Urinary bladder (tissue), 4 donors: ENCODE measurements at places on chromosomes 11 and 22.

- DNase-seq = no peak
These were observed 7.2 kb downstream of the LTO1 start for GRCh38 chr11:69667619-69668604.

GRCh38 chr11:75281469-75282095 is 41.0 kb downstream of the TPBGL start:
- no peak for DNase-seq

DNA sequence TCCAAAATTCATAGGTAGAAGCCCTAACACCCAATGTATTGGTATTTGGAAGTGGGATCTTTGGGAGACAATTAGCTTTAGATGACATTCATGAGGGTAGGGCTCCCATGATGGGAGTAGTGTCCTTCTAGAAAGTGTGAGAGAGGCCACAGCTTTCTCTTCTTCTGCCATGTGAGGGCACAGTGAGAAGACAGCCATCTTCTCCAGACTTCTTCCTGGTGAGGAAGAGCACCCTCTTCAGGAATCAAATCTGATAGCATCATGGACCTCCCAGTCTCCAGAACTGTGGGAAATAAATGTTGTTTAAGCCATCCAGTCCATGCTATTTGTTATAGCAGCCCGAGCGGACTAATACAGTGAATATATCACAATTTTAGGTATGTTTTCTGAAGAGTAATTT is 96.9 kb downstream of the CNTN5 start:
- no peak for DNase-seq

DNA sequence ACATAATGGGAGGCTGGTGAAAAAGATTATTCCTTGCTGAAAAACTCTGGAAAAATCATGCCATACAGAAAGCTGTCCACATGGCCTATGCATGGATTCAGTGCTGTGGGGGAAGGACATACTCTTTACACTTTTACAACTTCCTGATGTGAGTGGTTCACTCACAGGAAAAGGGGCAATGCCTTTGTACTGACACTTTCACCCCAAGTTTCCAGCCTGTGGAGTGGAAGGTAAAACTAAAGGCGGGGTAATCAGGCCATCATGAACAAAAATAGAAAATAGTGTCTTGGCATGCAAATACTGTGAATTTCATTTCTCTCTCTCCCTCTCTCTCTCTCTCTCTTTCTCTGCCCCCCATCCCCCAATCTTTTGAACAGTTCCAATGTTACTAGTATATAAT is 281.8 kb downstream of the ETS1 start:
- DNase-seq = no peak

- DNase-seq = no peak
These were observed 2.3 kb downstream of the CCDC85B start for GRCh38 chr11:65892661-65893317.

DNA sequence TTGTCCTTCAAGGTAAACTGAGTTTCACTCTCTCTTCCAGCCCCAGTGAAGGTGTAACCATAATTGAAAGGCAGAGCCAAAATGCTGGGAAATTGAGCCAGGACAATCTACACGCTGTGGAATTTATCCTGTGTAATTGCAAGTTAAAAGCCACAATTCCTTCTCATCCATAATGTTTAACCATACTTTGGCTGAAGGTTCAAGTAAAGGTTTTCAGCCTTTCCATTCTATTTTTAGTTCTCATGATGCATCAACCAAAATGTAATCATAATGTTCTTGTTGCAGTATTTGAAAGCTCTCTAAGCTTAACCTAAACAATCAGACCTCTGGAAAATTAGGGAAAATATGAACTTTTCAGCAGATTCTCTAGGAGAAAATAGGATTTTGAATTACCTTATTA is 14.0 kb upstream of the ARHGAP42 start:
- DNase-seq = no peak

DNA sequence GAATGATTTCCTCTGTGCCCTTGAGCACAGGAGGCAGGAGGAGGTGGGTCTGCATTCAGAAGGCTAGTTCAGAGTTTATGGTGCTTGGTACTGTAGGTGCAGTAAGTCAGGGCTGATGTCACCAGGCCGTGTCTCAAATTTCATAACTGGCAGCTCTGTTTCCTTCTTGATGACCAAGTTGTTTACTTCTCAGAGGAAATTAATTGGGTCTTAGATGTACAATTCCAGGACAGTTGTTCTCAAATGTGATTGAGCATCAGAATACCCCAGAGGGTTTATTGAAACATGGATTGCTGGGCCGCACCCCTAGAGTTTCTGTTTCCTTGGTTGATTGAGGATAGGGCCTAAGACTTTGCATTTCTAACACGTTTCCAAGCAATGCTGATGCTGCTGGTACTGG is 6.2 kb downstream of the AMOTL1 start:
- no peak for DNase-seq

- no peak for DNase-seq
These were observed 97.5 kb downstream of the TSPAN18 start for GRCh38 chr11:44824300-44824704.

GRCh38 chr11:118699506-118700220 is 20.2 kb upstream of the TREH start:
- DNase-seq = no peak

DNA sequence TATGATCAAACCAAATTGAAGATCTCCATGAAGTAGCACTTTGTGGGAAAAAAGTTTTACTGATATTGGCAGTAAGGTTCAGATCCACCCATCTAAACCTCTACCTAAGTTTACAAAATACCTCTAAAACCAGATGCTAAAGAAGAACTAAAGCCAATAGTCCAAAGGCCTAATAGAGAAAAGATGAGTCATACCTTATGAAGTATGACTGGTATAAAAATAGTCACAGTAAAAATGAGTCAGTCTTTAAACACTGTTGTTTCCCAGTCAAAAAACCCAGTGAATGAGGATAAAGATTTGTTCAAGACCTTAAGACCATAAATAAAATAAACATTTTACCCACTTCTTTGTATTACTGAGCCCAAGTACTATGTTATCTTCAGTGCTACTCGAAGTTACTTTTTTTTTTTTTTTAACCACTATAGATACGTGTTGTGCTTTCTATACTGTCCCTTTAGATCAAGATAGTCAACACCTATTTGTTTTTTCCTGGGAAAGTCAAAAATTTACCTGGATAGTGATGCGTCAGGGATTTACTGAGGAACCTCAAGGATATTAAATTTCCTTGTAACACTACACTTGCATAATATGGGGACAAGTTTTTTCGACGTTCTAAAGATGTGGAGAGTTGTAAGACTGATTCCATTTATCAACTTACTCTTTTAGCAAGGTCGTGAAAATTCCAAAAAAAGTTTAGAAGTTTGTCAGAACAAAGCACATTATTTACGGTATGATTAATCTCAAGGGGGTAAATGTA is 87.3 kb downstream of the CCDC73 start:
- no peak for DNase-seq

- no peak for DNase-seq
These were observed 91.3 kb upstream of the KCNQ1OT1 start for GRCh38 chr11:2791139-2791520.

- DNase-seq = no peak
These were observed 14.6 kb downstream of the CELSR1 start for GRCh38 chr22:46522797-46523196.

GRCh38 chr11:134260503-134260902 is 7.1 kb downstream of the ACAD8 start:
- DNase-seq = no peak

DNA sequence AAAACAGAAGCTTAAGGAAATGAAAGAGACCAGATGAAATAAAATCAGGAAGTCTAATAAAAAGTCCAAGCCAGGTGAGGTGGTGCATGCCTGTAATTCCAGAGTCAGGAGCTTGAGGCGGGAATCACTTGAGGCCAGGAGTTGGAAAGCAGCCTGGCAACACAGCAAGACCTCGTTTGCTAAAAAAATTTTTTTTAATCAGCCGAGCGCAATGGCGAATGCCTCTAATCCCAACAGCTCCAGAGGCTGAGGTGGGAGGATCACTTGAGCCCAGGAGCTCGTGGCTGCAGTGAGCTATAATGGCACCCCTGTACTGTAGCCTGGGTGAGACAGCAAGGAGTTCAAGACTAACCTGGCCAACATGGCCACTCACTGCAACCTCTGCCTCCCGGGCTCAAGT is 8.0 kb downstream of the RAB6A start:
- DNase-seq = no peak

- DNase-seq = no peak
These were observed 24.9 kb downstream of the CD44 start for GRCh38 chr11:35163702-35164496.

DNA sequence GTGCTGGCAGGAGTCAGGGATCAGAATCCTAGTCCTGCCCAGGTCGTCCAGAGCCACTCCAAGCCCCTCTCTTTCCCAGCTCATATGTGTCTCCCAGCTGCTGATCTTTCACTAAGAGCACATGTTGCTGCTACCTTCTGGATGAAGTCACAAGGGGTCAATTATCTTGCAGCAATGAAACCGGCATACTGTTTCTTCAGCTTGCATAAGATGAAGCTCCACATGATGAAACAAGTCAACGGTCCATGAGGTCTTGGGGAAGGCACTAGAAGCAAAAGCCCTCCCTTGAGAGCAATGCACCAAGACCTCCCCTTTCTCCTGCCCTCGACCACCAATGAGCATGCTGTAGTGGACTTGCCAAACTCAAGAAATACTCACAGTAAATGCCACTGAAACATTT is 148.9 kb downstream of the TENM4 start:
- no peak for DNase-seq

- DNase-seq = no peak
These were observed 185.5 kb downstream of the CTTN start for GRCh38 chr11:70583781-70584218.

DNA sequence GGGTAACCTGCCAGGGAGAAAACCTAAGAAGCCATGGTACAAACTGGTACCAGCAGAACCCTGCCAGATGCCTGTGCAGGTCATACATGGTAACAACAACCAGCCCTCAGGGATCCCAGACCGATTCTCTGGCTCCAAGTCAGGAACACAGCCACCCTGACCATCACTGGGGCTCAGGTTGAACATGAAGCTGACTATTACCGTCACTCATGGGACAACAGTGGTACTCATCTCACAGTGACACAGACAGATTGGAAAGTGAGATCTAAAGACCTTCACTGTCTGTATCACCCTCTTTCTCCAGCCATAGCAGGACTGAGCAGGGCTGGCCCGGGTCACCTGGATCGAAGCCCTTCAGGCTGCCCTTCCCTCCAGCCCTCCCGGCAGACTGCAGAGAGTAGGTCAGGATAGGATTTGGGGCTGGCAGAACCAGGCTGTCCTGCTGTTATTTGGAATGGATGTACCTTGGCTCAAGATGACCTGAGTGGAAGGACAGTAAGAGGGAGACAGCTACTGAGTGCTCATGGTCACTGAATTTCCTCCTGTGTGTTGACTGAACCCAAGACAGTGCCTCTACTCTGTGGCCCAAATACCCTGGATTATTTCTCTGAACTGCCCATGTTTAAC is 94.7 kb downstream of the GGTLC2 start:
- DNase-seq = no peak

DNA sequence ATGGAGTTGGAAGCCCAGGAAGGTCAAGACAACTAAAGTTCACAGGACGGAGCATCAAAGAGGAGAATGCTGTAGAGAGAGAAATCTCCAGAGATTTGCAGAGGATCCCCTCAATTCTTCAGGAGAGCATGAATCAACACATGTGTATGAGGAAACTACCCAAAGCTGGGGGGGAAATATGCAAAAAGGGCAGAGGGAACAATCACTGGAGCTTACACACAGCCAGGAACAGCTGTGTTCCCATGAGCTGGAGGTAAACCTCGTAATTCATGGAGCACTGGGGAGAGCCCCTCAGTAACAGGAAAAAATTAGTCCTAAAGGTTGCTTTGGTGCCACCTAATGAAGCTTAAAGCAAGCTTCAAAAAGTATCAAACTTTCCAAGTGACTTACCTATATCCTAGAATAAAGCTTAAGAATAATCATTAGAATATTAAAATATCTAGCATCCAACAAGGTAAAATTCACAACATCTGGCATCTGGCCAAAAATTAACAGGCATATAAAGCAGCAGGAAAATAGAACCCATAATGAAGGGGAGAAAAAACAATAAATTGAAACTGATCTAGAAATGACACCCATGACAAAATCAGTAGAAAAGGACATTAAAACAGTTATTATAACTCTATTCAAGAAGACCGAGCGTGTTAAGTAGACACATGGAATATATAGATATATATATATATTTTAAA is 134.2 kb downstream of the STK33 start:
- no peak for DNase-seq

DNA sequence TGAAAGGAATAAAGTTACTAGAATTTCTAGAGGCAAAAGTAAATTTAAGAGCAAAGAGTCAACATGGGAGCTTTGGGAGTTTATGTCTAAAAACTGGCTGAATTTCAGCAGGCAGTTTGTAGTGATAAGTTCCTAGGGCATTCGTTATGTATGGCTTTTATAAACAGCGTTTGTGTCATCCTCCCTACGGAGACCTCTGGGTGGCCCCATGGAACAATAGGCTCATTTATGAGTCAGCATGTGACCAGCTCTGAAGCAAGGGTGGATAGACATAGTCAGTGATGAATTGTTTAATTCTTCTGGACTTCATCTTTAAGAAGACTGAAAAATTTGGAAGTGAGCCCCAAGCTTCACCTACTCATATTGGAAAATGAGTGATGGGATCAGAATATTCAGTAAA is 37.1 kb downstream of the SVIP start:
- no peak for DNase-seq

DNA sequence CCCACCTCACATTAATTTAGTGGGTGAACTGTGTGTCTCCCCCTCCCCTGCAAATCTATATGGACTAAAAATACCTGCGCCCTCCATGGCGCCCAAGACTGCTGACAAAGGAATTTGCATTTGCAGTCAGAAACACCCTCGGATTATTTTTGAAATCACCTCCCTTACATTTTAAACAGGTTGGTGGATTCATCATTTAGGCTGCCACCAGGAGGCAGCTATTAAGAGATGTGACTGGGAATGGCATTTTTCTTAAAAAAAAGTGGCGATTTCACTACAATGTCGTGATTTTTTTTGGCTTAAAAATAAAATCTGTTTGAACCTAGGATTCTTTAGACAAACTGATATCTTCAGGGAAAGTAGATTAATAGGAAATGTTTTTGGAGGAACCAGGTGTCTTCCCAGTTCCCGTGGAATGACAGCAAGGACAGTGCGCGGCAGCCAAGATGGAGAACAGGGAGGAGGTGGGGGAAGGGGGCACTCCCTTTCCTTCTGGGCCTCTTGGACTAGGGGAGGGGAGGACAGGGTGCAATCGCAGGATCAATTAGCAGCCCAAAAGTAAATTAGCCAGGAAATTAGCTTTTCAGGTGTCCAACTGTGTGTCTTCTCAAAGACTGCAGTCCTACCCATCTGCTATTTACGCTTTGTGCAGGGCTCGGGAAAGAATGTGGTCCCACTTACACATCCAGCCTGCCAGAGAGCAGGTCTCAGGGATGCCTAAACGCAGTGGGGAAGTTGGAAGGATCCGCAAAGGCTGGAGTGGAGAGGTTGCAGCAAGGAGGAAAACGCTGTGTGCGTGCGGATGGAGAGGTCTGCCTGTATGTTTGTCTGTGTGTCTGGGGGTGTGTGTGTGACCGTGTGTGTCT is 496.4 kb downstream of the NTM start:
- no peak for DNase-seq
